ENCODE measurements at places on chromosomes 5 and 9.

DNA sequence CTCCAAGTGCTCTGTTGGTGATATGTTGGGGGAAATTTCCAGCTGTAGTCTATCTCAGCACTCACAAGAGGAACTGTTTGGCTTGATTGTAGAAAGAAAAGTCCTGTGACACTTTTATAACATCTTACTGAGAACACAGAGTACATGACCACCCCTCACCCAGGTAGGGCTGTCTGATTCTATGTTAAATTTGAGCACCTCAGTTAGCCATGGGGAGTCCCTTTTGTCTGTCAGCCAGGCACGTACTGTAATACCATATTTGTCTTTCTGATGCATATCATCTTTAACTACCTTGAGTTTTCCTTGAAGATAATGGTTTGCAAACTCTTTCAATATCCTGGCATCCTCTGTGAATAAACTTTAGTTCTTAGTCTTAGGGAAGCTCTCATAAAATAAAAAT, 164.5 kb downstream of the IZUMO3 start:
- ATAC-seq = no peak

DNA sequence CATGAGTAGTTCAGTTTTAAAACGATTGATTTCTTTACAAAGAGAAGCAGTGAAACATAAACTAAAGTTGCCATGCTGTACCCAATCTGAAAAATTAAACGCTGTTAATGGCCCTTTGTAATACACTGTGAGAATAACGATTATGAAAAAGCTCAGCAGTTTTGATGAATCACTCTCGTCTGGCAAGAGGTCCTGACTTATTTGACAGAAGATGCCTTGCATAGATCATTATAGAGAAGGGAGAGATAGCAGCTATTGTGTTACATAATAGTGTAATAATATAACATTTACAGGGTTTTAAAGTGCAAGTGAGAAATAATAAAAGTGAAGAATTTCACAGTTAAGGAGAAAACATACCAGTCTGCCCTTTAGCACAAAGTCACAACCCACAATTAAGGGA, 361.5 kb upstream of the CDH10 start:
- no peak for ATAC-seq

DNA sequence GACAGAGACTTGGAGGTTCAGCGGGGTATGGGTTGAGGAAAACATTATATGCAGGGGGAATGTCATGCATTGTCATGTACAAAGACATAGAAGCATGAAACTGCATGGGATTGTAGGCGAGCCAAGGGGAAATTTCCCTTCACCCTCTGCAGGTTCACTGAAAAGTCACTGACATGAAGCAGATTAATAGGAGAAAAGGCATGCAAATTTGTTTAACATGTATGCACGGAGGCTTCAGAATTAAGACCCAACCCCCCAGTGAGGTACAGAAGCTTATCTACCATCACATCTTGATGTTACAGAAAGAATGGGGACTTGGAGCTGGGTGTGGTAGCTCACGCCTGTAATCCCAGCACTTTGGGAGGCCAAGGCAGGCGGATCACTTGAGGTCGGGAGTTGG, 18.5 kb downstream of the NIM1K start:
- no peak for ATAC-seq

DNA sequence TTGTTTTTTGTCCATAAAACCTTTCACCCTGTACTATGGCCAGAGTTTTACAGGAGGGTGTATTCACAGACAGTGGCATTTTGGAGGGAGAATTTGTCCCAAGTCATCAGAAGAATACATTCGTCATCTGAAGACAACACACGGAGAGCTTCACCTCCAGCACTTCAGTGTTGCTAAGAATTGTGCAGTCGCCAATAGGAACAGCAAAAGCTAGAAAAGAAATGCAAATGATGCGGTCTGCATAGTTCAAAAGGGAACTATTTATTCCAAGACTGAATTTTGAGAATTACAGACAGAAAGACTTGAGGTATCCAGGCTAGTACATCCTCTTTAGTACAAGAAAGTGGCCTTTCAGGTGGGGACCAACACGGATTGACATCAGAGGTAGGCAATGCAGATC, 399.2 kb upstream of the KIF2A start:
- no peak for ATAC-seq
